Stimulated activated CD8-positive, alpha-beta memory T cell treated with anti-CD3 and anti-CD28 coated beads, Interleukin-2, amount 100 ng/mL, for 48 hours (primary cell): ENCODE measurements at places on chromosomes 3 and 15.

- no peak for DNase-seq
These were observed 94.1 kb downstream of the ITPR1 start for GRCh38 chr3:4587061-4587837.

DNA sequence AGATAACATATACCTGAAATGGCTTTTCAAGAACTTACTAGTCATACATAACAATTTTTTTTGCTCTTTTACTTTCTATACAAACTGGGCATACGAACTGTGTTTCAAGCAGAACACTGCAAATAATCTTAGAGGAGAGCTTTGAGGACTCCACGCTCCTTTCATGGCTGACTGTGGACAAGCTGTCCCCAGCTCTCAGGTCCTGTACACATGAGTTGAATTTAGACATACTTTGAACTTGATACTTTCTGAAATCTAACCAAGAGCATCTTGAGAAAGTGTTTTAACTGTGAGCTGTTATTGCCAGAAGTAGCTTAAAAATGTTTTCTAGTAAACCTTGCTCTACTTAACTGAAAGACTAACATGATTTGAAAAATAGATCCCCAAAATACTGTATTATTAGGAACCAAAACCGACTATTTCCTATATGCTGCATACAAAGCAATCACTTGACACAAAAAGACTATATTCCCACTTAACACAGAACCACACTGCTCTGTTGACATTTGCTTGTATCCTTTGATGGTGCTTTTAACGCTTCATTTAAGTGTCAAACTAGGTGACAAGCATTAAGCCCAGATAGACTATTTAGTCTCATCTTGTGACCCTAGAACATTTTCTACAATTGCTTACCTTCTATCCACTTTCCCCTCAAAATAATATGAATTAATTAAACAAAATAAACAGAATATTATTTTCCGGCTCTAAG lies 755.8 kb downstream of the ROBO1 start:
- DNase-seq = no peak

GRCh38 chr3:64666171-64666588 lies 21.6 kb downstream of the ADAMTS9 start:
- no peak for DNase-seq

DNA sequence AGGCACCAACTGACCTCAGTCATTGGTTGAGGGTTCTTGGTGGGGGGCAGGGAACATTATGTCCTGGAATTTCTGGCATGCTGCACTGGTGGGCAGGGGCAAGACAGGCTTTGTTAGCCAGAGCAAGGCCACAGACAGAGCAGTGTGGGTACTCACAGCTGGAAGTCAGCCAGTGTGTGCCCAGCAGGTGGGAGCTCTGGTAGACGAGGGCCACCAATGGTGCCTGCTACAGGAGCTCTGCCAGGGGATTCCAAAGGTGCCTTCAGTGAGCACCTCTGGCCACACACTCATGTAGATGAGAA lies 31.3 kb downstream of the CYP8B1 start:
- DNase-seq = no peak
